ENCODE measurements at places on chromosomes 2 and 18.

DNA sequence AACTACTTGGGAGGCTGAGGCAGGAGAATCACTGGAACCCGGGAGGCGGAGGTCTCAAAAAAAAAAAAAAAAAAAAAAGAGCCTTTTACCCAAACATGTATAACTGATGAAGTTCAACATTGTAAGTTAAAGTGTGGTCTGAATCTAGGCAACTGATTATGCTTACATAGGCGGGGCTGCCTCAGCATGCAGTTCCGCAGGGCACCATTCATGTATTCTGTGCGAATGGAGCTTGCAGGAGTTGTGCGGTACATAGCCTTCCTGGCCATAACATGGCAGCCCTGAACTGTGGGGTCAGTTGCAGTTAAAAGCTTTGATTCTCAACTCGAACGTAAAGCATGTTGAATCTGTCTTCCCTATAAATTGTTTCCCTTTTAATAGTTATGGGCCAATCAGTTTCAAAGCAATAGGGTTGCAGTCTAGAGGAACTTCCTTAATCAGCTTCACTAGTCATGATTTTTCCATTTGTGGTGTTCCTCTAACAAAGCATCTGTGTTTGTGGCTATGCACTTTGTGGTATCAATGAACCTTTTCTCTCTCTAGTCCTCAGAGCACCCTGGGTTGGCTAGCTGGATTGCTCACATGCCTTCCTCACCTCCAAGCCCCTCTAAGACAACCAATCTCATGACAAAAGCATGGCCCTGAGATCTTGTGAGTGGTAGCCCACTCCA lies 30.6 kb upstream of the CEP68 start:
- no peak for DNase-seq

- DNase-seq: peak; percentile 20
These were observed 31.3 kb upstream of the SSB start for GRCh38 chr2:169767243-169767888.

GRCh38 chr2:226184940-226185615 lies 614.5 kb downstream of the IRS1 start:
- DNase-seq: no peak

DNA sequence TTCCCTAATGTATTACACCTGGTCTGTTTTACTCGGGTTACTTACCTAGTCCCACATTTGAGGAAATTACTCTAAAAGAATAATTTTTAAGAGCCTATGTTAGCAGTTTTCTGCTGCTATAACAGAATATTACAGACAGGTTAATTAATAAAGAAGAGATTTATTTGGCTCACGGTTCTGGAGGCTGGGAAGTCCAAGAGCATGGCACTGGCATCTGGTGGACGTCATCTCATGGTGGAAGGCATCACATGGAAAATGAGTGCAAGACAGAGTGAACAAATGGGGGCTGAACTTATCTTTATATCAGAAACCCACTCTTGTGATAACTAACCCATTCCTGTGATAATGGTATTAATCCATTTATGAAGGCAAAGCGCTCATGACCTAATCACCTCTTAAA lies 12.8 kb upstream of the GLS start:
- DNase-seq: no peak

DNA sequence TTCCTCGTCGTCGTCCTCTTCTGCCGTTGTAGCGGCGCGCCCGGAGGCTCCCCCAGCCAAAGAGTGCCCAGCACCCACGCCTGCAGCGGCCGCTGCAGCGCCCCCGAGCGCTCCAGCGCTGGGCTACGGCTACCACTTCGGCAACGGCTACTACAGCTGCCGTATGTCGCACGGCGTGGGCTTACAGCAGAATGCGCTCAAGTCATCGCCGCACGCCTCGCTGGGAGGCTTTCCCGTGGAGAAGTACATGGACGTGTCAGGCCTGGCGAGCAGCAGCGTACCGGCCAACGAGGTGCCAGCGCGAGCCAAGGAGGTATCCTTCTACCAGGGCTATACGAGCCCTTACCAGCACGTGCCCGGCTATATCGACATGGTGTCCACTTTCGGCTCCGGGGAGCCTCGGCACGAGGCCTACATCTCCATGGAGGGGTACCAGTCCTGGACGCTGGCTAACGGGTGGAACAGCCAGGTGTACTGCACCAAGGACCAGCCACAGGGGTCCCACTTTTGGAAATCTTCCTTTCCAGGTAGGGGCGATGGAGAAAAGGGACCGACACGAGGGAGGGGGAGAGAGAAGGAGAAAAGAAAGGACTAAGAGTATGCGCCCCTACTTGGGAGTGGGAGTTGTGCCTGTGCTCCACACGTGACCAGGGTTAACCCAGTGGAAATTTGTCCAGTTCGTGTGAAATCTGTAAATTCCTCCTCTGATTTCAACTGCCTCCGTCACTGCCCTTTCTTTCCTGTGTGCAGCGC lies 800 bp downstream of the HOXD13 start:
- DNase-seq: no peak

- no peak for DNase-seq
These were observed 42.0 kb downstream of the CCDC150 start for GRCh38 chr2:196681510-196681909.

DNA sequence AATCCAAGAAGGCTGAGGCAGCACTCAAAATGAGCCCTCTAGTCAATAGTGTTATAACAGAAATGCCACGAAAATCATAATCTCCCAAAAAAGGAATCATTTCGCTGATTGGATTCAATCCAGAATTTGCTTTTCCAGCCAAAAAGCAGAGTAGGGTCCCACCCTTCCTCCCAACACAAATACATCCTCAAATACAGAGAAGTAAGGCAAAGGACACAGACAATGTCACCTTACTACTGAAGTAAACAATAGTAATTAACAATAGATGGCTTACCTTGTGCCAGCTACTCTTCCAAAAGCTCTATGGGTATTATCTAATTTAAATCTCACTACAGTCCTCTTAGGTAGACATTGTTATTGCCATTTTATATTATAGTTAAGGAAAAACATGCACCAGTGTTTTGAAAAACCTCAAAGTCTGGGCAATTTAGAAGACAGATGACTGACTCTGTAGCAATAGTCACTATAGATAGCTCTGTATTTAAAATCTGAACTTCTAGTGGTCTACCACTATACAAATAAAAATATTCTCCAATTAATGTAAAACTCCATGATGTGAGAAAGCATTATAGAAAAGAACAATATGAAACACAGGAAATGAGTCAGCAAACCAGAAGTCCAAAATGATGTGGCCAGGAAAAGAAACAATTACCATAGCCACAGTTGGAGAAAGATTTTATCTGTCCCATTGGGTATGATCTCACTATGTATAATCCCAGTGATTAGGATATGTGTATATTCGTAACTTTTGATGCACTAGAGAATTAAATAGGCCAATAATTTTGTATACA lies 305.0 kb upstream of the ERBB4 start:
- no peak for DNase-seq

- no peak for DNase-seq
These were observed 217.8 kb downstream of the HAUS1 start for GRCh38 chr18:46321955-46322354.

- no peak for DNase-seq
These were observed 69.4 kb upstream of the MYT1L start for GRCh38 chr2:2400286-2401038.

DNA sequence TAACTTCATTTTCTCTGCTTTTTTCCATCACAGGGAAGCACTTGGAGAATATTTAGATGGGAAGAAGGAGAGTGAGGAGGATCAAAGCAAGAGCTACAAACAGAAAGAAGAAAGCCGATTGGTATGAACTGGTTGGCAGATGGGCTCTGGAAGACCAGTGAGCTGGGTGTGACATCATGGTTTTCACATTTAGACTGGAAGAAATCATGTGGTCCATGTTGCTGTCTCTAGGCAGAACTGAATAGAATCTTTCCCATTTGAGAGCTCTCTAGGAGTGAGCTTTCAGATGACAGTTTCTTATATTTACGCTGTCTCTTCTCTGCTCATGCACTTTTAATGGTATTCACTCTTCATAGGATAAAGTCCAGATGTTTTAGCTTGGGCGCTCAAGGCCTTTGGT lies 12.6 kb downstream of the DRC1 start:
- no peak for DNase-seq

DNA sequence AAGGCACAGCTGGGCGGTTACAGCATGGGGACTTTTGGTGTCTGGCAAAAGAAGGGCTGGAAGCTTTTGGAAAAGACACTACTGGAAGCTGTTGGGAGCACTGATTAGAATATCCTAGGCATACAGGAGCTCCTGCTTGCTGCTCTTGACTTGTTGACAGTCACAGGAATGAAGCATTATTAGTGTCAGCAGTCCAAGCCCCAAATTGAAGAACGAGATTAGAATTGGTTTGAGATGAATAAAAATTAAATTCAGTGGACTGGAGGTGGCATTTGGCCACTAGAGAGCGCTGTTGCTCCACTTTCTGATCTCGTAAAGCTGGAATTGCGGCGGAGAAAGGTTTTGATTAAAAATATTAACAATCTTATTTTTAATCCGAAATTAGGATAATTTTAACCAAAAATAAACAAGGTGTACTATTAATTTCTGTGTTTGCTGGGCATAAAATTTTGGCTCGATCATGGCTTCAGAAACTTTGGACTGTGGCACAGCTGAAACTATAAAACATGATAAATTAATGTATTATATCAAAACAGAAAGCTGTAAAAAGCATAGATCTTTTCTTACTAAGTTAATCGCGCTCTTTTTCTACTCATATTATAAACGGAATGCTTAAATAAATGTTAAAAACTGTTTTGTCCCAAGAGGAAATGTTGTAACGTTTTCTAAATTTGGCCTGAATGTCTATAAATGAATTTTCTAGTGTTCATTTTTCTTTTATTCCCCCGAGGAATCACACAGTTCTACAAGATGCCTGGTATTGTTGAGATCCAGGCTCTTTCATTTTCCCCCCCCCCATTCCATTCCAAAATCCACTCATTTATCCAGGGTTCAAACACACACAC lies 2.4 kb upstream of the HOXD8 start:
- peak; percentile 45 for DNase-seq

DNA sequence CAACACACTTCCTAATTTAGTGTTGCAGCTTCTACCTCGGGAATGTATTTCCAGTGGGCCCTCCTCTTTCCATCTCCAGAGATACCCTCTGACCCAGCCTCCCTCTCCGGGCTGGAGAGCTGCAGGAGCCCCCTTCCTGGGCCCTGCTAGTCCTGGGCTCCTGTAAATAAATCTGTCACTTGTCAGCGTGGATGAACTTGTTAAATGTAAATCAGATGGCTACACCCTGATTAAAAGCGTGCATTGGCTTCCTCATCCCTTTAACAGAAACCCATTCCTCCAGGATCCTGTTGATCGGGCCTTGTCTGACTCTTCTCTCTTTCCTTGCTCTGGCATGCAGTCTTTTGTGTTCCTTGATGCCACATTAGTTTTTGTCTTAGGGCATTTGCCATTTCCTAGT lies 2.4 kb downstream of the ZNF236 start:
- DNase-seq: no peak

DNA sequence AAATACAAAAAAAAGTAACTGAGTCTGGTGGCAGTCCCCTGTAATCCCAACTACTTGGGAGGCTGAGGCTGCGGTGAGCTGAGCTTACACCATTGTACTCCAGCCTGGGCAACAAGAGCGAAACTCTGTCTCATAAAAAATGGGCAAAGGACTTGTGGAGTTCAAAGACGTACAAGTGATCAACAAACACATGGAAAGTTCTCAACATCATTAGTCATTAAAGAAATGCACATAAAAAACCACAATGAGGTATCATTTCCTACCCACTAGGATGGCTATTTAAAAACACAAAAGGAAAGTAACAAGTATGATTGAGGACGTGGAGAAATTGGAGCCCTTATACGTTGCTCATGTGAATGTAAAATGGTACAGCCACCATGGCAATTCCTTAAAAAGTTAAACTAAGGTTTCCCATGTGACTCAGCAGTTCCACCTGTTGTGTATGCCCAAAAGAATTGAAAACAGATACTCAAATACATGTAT lies 52.3 kb downstream of the RAB10 start:
- no peak for DNase-seq

GRCh38 chr2:43417300-43417699 lies 178.5 kb downstream of the THADA start:
- no peak for DNase-seq

DNA sequence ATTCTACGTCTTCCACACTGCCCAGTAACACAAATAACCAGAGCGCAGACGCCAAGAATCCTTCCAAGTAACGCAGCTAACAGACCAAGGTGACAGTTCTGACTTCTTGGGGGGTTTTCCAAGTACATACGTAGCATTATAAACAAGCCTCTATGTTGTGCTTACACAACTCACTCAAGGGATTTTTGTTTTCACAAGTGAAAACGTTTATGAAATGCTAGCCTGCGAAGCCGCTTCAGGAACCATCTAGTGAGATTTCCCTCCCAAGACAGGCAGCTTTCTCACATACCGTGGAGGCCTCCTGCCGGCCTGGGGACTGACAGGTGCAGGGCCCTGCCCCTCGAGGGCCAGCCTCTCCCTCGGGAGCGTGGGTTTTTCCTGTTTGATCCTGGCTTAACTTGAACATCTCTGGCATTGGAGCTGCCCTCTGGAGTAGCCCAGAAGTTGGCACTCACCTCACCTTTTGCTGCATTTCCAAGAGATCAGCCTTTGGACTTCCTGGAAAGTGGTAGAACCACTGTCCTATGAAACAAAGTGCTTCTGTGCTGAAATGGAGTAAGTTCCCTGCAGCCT lies 151.1 kb downstream of the MBP start:
- DNase-seq: no peak

- DNase-seq: no peak
These were observed 1310.8 kb upstream of the SLC39A10 start for GRCh38 chr2:194346193-194346592.

DNA sequence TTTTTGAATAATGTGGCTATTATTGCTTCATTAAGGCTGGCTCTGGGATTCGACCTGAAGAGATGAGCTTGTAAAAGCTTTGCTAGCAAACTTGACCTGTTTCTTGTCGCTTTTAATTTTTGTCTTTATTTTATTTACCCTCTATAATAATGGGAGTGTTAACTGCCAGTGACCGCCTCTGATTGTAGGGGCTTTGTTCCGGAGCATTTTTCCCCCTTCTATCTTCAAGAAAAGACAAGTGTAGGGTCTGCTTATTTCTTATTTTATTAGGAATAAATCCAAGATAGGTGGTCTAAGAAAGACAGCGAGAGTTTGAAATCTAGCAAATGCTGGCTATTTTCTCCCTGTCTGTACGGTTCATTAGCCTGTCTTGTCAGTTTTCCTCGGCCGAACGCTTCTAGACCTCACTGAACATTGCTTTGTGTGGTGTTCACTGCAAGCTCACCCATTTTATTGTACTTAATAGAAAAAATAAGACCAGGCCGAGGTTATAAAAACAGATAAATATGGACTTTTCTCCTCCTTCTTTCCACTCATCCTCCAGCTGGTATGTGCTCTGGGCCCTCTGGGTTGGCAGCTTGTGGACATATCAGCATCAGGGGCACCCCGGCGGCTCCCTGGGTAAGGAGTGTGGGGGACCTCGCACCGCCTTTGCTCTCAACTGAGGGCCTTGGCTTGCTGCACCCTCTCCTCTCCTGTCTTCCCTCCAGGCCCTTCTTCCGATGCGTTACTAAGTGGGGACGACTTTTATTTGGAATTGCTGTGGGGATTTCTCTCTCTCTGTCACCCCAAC lies 8.5 kb downstream of the MEIS1 start:
- DNase-seq: no peak

- no peak for DNase-seq
These were observed 48.4 kb upstream of the ZNF397 start for GRCh38 chr18:35192415-35192814.

Data from stimulated activated CD4-positive, alpha-beta T cell treated with anti-CD3 and anti-CD28 coated beads, TNF-alpha, amount 100 ng/mL, for 4 hours (primary cell).